ENCODE measurements at places on chromosomes 12 and 14.

DNA sequence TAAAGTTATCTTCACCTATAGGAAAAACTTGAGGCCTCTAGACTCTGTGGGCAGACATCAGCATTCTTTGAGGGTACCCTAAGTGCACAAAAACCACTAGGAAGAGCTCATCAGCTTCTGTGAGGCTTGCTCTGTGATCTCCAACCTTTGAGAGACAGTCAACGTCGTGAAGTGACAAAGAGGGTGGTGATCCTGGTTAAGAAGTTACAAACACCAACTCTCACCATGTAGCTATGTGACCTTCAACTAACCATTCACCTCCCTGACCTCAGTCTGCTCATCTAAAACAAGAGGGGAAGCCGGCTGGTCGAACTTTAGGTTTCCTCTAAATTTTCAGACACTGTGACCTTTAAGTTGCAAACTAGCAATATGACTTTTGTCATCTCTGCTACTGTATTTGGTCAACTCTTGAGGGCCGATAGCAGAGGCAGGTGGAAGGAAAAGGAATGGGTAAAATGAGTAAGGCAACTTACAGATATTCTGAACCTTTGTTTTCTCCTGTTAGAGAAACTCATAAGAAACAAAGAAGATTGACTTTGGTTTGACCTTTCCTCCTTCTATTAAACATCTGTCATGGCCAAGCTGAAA, 103.2 kb upstream of the PARP11 start:
- no peak for DNase-seq

DNA sequence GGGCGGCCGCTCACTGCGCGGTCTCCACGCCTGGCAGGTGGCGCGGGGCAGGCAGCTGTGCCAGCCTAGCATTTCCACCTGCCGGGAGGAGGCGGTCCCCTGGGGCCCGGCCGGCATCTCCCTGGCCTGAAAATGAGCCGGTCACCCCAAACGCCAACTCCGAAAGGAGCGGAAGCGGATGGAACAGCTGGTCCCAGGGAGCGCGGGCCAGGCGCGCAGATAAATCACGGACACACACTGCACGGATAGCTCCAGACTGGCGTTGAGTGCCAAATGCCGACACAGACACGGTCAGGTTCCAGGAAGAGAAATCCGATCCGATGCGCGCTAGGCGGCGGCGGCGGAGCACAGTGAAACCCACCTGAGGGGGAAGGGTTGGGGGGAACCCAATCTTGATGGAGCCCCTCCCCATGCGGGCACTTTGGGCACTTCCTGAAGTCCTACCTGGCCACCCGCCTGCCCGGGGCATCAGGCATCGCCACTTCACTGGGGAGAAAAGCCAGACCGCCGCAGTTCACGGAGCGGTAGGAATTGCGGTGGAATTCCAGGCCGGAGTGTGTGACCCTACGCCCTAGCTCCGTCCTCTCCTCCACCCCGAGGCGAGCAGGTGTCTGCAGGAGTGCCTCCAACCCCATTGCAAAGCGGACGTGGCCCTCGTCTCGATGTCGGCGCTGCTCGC, 624 bp upstream of the PLEKHD1 start:
- no peak for DNase-seq

DNA sequence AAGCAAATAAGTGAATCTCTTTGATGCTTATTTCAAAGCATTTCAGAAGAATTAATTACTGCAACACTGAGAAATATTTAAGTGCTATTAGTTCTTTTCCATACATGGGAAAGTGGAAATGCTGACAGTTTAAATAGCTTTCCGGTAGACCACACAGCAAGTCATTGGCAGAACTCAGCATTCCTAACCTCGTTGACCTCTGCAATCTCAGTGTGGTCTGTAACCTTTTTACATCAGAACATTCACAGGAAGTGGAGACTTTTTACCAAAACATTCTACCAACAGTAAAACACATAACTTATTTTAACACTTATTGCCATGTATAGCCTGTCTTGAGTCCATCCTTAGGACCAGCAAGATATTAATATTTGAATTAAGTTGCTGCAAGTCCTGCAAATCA, 249.5 kb upstream of the DCN start:
- DNase-seq, result no peak

- DNase-seq, result no peak
Measured at GRCh38 chr14:97578982-97579548, 781.9 kb downstream of the VRK1 start.

DNA sequence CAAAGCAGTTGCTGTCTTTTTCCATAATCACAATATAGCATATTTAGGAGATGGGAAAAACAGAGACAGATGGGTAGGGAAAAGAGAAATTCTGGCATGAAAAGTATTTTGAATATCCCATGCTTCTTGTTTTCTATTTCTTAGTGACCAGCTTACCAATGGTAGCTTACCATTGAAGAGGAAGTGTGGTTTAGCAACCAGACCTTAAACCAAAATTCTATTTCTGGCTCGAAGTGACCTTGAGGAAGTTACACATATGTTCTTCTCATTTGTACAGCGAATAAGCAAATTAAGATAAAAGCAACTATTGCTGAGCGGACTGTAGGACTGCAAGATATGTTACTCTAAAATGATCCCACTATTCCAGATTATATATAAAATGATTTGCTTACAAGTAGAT, 82.9 kb downstream of the FGD4 start:
- DNase-seq, result no peak

GRCh38 chr12:113862590-113863454, 103.3 kb downstream of the RBM19 start:
- DNase-seq, result no peak

DNA sequence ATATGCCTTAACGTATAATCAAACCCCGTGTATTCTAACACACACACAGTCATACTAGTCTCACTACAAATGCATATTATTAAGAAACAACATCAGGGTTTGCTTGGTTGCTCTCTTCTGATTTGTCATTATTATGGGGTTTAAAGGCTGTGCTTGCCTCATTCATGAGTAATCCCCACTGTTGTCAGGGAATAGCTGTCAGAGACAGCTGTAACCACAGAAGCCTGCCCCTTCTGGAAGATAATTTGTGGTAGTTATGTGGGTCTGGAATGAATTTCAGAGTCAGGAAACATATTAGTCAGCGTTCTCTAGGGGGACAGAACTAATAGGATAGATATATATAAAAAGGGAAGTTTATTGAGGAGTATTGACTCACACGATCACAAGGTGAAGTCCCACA, 456.9 kb upstream of the TMEM132C start:
- DNase-seq, result no peak

DNA sequence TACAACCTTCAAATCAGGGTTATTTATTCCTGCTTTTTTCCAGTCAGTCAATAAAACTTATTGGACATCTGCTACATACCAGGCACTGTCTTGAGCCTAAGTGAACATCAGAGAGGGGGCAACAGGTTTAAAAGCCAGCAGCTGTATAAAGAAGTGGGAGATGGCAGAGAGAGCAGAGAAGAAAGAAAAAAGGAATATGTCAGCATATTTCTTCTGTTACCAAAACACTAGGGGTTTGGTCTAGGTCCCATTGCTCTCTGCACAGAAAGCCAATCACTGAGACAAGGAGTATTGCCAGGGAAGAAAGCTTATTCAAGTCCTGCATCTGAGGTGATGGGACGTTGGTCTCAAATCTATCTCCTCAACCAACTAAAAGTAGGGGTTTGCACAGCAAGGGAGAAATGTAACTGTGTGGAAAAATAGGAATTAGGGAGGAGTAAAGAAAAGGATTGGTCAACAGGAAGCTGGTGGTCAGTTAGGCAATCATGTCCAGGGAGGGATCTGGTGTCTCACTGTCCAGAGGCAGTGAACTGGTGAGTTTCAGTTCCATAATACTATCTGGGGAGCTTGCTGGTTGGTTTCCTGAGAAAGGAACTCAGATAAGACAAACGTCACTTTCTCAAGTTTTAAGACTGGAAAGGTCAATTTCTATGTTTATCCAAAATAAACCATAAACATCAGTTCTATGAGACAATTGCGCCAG, 107.5 kb downstream of the PHLDA1 start:
- no peak for DNase-seq

DNA sequence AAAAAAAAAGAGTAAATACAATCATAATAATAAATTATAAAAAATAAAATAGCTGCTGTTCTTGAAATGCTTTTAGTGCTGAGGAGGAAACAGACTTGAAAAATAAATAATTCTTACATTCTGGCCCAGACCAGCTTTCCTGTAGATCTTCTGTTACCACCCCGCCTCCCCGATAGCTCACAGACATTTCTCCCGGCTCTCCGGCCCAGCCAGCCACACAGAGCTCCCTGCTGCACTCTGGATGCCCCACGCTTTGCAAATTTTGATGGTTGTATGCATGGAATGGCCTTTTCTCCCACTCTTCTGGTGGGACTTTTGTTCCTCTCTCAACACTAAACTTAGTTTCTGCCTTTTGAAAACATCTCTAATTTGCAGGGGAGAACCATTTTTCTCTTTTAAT, 249.3 kb downstream of the ATP23 start:
- DNase-seq, result no peak

DNA sequence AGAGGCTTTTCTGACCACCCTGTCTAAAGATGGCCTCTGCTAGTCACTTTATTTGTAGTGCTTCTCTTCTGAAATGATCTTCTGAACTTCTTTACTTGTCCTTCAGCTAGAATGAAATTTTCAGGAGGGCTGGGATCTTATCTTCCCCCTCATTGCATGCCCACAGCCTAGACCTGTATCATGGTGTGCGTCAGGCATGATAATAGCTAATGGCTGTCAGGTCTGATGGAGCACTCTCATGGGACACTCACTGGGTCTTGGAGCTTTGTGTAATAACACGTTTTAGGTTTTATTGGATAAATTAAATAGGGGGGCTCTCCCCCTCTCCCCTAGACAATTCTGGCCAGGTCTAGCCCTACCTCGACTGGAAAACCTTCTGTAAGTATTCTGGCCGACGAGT, 97.1 kb upstream of the NRXN3 start:
- no peak for DNase-seq

All from activated gamma-delta T cell treated with anti-CD3 and anti-CD28 coated beads, Interleukin-2, amount 50 U/mL, for 16 hours (primary cell).